ENCODE measurements at places on chromosomes 13 and 19.
A peak's percentile ranks its signal among the peaks of the same experiment; 100 is the strongest.

GRCh38 chr19:11445141-11445540, 9.7 kb downstream of the PRKCSH start:
- no peak for DNase-seq

DNA sequence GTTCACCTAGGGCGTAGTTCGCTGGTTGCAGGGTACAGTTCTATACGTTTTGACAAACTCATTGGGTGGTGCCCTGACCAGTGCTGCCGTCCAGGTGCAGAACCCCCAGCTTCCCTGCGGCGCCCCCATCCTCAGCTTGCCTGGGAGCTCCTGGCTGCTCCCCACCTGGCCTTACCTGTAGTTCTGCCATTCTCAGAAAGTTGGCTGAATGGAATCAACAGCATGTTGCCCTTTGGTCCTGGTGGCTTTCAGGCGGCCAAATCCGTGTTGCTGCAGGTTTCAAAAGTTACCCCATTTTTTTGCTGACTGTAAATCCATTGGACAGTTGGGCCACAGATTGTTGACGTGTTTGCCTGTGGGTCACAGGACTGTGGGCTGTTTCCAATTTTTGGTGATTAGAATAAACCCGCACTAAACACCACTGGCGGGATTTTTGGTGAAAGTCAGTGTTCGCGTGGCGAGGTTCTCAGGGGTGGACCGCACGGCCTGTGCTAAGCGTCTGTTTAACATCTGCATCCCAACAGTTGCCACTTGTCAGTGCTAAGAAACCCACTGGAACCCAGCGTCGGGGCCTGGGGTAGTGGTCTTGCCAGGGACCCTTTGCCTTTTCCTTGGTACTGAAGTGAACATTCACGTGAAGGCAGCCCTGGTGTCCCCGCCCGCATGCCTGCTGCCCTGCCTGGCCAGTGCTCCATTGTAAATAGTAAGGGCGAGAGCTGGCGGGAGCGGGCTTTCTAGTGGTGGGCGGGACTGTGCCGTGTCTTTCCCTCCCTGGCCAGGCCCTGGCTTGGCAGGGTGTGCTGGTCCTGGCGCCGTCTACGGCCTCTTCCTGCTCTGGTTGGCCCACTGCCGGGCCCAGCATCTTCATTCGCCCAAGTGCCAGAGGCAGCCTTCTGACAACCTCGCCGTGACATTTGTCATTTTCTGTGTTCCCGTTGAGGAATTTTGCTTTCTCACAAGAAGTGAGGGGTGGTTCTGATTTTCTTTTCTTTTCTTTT, 3.3 kb downstream of the DOT1L start:
- DNase-seq, result no peak

DNA sequence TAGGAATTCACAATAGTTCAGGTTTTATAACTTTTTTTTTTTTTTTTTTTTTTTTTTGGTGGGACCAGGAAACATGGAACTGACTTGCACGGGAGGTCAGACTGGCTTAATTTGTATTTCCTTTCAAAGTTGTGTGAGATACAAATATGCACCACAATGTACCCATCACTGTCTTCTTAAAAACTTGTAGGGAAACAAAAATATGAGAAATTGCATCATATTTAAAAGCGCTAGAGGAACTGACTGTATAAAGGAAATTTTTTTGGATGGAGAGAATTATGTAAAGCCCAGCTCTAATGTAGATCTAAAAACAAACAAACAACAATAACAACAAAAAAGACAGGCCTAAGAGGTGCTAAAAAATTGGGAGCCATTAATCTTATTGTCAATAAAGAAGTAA, 246.5 kb downstream of the DCT start:
- no peak for DNase-seq

DNA sequence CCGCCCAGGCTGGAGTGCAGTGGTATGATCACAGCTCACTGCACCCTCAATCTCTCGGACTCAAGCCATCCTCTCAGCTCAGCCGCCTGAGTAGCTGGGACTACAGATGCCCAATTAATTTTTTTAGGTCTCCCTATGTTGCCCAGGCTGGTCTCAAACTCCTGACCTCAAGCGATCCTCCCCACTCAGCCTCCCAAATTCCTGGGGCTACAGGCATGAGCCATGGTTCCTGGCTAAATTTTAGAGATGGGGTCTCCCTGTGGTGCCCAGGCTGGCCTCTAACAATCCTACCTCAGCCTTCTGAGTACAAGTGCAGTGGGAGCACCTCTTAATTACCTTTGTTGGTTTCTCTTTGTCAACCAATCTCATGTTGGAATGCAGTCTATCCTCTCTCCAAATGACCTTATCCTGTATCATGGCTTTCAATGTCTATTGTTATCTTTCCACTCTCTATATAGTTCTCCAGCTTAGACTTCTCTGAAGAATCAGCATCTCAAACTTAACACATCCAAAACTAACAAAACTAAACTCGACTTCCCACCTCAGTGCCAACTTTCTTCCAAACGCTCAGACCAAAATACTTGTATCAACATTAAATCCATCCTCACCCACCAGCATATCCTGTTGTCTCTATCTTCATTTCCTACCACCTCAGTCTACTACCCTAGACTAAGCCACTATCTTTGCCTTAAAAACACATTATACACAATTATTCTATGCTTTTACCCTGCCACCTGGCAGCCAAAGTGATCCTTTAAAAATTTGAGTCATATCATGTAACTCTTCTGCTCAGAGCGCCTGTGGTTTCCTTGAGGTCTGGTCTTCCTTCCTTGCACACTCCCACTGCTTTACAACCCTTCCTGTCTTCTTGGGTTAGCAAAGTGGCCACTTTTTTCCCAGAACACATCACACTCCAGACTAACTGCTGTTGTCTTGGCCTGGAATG, 6.7 kb downstream of the TPT1 start:
- DNase-seq, result no peak

DNA sequence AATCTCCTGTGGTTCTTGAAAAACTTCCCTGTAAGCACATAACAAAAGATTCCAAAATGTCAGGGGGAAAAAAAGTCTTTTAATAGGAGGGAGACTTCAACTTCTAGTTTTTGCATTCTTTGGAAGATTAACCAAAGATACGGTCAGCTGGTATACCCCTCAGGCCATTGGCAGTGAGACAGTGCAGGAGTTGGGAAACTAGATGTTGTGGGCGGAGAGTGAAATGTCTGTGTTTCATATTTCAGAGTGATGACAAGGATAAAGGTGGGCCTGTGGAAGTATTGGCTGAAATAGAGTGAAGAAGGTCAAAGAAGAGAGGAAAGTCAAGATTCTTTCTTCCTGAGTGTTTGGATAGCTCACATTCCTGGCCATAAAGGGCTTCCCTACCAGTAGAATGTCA, 40.8 kb downstream of the CYP2B6 start:
- DNase-seq, result no peak

DNA sequence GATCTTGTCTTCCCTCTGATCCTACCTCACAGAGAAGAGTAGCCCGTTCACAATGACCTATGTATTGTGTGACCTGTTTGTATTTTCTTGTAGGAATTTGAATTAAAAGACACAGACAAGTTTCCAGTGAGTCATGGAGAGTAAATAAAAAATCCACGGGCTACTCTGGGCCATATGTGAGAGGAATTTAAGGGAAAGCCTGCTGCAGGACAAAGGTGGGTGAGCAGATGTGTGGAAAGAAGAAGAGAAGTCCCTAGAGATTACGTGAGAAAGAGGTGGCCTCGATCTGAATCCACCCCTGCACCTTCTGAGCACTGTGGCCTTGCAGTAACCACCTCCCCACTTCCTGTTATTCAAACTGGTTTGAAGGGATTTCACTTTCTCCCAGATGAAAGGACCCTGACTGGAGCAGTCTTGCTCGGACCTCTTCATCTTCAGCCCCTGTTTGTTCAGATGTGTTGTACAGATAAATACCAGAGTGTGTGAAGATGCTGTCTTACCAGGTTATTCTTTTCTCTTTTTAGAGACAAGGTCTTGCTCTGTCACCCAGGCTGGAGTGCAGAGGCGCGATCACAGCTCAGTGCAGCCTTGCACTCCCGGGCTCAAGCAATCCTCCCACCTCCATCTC, 205.4 kb downstream of the PDS5B start:
- DNase-seq, result no peak

- DNase-seq, result no peak
Measured at GRCh38 chr13:112870051-112870331, 99.0 kb upstream of the MCF2L start.

- DNase-seq, result no peak
Measured at GRCh38 chr13:85473144-85473543, 326.1 kb downstream of the SLITRK6 start.

DNA sequence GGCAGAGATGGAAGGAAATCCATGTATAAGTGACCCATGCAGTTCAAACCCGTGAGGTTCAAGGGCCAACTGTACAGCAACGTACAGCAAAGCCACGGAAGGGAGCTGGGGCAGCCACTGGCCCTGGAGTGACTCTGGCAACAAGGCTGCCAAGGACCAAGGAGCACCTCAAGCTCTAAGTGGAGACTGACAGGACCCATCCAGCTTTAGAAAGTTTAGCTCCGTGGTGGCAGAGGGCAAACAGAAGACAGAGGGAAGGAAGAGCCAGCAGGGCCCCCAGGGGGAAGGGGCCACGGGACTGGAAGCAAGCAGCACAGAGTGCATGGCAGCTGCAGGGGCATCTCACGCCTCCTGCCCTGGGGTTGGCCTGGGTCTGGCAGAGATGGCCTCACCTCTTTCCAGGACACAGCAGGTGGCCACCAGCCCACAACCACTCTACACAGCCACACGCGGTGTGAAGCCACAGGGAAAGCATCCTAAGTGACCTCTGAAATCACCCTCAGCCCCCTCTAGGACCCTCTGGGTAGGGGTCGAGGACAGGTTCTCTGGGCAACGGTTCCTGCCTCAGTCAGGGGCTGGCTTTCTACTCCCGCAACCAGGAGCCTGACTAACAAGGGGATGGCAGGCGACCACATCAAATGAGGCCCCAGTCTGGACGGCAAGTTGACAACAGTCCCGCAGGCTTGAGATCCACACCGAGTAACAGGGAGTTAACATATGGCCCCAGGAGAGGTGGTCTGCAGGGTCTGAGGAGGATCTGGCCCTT, 3.8 kb downstream of the MIER2 start:
- DNase-seq, result no peak

GRCh38 chr13:38577048-38577447, 109.8 kb upstream of the FREM2 start:
- peak; percentile 21 for DNase-seq

DNA sequence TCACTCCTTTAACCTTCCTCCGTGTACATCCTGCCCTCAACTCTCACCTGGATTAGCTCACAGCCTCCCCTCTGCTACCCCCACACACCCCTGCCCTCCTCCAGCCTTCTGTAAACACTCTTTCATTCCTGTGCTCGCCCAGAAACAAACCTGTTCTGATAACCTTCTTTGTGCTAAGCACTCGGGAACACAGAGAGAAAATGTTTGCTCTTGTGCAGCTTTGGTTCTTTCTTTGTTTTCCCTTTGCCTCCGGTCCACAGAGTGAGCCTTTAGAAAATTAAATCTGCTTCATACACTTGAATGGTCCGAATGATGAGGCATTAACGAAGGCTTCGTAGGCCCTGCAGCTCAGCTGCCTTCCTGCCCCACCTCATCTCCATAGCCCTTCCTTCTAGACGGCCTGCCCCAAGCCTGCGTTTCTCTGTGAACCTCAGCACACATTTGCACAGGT, 6.6 kb upstream of the ZDHHC20 start:
- no peak for DNase-seq

- no peak for DNase-seq
Measured at GRCh38 chr19:34678421-34678820, 943 bp downstream of the ZNF302 start.

- DNase-seq, result no peak
Measured at GRCh38 chr19:44703336-44704078, 4.6 kb downstream of the CEACAM16 start.

DNA sequence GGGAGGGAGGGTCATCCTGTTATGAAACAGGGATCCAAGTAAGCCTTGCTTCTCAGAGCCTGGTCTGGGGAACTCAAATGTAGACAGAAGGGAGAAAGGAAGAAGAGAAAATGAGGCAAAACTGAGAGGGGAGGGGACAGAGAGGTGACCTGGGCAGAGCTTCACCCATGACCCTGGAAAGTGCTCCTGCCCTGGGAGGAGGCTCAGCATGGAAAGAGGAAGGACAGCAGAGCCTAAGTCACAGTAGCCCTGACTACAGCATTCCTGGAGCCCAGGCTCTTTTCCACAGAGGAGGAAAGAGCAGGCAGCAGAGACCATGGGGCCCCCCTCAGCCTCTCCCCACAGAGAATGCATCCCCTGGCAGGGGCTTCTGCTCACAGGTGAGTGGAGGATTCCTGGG, at the start of gene CEACAM3:
CEACAM3 (plus strand) TSS at position 226 of the 400 bp plus-strand sequence; CDS start at position 317, 91 bp downstream.
- DNase-seq, result no peak

DNA sequence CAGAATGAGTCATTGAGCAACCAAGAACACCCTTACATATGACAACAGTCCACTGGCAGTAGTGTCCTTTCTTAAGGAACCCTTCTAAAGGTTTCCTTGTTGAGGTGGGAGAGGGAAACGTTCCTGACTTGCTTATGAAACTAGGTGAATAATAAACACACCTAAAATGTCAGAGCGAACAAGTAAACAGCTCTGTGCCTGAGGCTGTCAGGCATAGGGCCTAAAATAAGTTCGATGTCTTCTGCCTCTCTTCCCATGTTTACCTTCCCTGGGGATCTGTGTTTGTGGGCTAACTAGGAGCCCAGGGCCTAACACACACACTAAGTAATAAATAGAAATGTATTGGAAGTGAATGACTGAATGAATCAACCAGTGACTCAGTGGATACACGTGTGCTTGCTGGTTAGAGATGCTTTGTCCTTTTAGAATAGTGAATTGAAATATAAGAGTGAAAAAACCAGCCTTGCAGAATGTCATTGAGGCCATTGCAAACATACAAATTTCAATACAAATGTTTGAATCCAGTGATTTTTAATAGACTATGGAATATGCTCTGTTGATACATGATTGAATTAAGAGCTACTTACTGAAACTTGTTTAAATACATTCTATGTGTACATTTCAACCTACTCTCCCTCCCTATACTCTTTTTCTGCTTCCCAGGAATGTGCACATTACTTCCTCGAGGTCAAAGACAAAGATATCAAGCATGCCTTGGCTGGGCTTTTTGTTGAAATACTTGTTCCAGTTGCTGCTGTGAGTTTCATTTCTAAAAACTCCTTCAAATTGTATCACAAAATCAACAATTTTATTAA, 102.9 kb downstream of the FRY start:
- no peak for DNase-seq

DNA sequence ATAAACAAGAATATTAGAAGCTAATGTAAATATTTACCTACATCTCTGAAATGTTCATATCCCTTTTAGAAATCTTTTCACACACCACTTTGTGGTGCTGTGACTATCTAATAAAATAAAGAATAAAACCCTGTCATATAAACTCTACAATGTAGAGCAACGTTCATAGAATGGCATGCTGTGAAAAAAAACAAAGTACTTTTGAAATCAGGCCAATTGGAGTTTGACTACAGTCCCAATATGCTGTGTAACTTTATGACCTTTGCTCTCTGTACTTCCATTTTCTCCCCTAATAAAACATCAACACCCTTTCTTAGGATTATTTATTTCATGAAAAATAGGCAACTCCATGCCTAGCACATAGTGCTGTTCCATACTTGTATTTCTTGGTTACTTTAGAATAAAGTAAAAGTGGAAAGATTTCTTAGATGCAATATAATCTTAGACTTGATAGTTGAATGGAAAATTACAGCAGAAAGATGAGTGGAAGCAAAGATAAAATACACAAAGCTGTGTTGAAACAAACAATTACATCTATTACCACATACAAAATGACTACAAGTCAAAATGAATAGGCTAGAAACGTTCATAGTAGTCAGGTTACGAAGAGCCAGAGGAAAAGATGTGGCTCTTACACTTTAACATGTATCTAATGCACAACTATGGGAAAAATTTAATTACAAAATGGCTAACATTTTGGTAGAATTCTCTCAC, 613.2 kb upstream of the SLITRK5 start:
- no peak for DNase-seq

All from A673 (cell line).